ENCODE measurements at places on chromosomes 11 and 22.

- no peak for DNase-seq
These were observed 100.3 kb downstream of the GUCY1A2 start for GRCh38 chr11:106917973-106918372.

GRCh38 chr22:48736593-48737460 is 1090.8 kb downstream of the BRD1 start:
- no peak for DNase-seq

DNA sequence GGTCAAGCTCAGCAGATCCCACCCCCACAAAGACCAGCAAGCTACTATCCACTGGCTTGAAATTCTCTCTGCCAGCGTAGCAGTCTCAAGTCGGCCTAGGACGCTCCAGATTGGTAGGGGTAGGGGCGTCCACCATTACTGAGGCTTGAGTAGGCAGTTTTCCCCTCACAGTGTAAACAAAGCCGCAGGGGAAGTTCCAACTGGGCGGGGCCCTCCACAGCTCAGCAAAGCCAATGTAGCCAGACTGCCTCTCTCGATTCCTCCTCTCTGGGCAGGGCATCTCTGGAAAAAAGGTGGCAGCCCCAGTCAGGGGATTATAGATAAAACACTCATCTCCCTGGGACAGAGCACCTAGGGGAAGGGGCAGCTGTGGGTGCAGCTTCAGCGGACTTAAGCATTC is 1064.9 kb upstream of the TENM4 start:
- no peak for DNase-seq

- no peak for DNase-seq
These were observed 452.4 kb upstream of the B3GAT1 start for GRCh38 chr11:134864233-134864967.

GRCh38 chr11:86069408-86070101 is 671 bp upstream of the PICALM start:
- no peak for DNase-seq

DNA sequence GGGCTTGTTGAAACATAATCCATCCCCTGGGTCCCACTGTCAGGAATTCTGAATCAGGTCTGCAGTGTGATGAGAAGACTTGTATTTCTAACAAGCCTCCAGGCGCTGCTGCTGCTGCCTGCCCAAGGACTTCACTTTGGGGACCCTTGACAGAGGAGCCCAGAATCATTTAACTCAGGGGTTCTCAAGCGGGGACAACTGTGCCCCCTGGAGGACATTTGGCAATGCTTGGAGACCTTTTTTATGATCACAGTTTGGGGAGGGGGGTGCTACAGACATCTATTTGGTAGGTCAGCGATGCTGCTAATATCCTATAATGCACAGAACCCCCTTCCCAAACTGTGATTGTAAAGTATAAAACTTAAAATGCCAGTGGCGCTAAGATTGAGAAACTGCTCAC is 312.8 kb downstream of the OPCML start:
- no peak for DNase-seq

DNA sequence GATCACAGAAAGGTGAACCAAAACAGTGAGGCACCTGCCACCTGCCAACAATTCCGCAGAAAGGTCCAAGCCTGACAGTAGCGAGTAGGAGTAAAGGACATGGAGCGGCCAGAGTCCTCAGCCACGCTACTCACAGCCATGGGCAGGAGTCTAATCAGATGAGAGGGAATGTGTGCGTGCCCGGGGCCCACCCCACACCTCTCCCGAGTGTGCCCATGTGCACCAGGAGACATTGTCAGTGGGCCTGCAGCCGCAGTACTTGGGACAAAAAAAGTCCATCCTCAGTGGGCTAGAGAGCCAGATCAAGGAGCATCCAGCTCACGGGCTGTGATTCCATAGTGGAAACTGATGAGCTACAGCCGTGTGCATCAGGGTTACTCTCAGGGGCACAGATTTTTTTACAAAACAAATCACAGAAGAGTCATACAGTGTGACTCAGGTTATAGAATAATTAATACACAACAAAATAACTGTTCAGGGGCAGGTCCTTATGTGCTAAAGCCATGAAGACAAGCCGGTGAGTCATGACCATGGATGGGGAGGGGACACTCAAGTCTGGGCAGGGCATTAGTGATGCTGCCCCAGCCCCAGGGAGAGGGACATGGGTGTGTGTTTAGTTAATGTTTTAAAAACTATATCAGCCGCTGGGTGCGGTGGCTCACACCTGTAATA is 12.0 kb downstream of the SART1 start:
- no peak for DNase-seq

GRCh38 chr11:63866211-63866610 is 27.3 kb downstream of the MARK2 start:
- no peak for DNase-seq

- DNase-seq = no peak
These were observed 72.8 kb downstream of the PARVA start for GRCh38 chr11:12449961-12450715.

GRCh38 chr11:23490557-23491235 is 630.4 kb upstream of the CCDC179 start:
- DNase-seq = no peak

DNA sequence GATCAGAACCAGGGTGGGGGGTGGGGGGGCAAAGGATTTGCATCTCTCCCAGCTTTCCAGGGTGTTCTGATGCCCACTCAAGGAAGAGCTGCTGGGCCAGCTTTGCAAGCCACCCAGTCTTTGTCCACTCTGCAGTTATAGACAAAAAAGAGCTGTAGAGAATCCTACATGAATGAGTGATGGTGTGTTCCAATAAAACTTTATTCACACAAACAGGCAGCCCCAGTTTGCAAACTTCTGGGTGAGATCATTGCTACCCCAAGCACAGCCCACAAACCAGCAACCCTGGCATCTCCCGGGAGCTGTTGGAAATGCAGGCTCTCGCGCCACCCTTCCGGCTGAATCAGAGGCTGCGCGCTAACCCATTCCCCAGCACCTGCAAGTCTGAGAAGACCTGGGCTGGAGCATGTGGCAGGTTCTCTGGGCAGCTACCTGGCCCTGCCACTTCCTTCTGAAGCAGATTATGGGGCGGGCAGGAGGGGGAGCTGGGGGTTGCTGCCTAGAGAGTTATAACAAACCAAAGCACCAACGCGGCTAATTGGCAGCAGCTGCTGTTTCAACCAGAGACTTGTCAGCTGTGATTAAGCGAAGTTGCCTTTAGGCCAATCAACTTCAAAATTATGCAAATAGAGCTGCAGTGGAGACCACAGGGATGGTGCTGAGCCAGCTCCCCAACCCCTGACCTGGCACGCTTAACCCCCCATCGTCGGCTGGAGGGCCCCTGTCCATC is 3.8 kb upstream of the SHISAL1 start:
- DNase-seq = no peak

DNA sequence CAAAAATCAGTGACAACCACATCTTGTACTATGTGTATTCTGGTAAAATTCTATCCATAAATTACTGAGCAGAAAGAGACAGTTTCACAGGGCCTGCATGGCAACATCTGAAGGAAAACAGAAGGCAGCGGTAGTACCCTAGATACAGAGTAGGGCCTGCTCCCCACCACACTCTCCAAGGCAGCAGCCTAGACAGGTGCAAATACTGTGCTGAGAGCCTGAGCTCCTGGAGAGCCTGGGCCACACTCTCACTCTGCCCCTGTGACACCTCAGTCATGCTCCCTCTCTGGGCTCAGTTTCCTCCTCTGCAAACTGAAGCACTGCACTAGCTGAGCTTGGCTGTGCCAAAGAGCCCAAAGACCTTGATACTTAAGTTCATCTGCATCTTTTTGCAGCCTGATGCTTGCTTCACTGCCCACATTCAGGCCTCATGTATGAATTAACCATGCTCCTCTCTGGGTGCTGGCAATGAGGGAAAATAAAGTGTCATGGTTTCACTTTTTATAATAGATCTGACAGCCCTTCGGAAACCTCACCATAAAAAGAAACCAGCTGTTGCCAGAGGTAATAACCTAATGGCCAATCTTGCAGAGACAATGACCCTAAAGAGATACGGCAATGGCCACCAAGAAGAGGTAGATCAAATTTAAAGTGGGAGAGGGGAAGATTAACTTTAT is 104.7 kb downstream of the PLEKHA7 start:
- DNase-seq = no peak

DNA sequence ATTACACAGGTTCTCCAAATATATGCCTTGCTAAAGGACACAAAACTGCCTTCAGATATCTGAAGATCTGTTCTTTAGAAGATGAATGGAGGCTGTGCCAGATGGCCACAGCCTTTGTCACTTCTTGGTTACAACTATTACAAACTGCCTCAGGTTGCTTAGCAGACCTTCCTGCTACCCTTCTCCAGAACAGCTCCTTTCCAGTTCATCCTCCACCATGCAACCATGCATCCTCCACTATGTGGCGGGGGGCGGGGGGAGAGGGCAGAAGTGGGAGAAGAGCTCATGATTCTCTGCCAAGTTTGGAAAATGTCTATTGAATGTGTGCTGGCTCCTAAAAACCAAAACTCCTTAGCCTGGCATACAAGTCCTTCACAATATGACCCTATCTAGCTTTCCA is 267.5 kb downstream of the TTC28 start:
- no peak for DNase-seq
